Stimulated activated CD8-positive, alpha-beta memory T cell treated with anti-CD3 and anti-CD28 coated beads, Interleukin-4, amount 100 ng/mL, for 1 hour (primary cell): ENCODE measurements at places on chromosomes 1 and 21.

DNA sequence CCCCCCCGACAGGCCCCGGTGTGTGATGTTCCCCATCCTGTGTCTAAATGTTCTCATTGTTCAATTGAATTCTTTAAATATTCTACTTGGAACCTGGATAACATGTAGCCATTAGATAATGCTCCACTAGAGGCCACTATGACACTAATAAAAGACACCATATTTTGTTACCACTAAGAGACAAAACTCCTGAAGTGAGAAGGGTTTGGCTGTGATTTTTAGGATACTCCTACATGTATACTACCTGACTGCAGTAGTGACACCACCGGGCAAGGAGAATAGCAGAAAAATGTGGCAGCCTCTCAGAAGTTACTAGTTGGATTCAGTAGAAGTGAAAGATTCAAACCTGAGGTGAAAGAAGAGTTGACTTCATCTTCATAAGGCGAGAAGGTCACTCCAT lies 36.0 kb downstream of the F5 start:
- DNase-seq, result no peak

DNA sequence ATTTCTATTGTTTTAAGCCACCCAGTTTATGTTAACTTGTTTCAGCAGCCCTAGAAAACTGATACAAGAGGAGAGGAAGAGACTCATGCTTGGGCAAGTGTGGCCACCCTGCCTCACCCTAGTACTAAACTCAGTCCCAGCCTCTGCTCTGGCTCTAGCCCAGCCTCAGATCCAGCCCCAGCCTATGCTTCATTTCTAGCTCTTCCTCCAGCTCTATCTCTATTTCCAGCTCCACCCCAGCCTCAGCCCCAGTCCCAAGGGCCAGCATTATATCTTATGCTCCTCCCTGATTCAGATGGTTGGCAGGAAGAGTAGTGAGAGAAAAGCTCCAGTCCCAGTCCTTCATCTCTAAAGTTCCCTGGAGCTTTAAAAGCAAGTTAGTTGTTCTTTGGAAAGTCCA lies 535.5 kb downstream of the PTPRC start:
- DNase-seq, result no peak

DNA sequence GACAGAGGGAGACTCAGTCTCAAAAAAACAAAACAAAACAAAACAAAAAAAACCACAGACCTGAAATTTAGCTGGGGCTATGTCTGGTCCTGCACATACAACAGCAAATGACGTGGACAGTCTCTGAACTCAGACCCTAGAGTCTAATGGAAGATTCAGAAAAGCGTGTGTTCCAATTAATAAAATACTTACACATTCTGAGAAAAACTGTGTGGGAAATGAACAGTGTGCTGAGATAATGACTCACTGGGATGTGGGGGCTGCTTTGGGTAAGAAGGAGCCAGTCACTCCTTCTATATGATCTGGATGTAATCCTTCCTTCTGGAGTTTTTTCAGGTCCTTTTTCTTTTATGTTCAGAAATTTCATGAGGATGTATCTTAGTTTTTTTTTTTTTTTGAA lies 29.4 kb downstream of the CLDN14 start:
- no peak for DNase-seq

DNA sequence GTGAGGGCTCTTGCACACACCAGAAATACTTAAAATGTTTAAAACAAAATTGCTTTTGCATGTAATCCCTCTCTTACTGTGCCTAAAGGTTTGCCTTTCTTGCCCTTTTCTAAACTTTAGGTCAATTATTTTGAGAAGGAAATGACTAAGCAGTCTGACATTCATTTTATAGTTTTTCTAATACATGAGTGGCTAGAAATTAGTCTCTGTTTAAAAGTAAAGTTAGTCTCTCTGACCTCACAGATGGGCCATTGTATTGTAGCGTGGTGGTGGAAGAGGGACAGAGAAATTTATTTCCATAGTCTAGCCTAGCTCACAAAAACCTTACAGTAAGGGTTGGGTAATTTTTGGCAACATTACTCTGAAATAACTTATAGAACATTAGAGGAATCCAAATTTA lies 3.6 kb upstream of the COL11A1 start:
- no peak for DNase-seq

GRCh38 chr1:182662121-182662890 lies 22.1 kb downstream of the RGS8 start:
- DNase-seq, result no peak

DNA sequence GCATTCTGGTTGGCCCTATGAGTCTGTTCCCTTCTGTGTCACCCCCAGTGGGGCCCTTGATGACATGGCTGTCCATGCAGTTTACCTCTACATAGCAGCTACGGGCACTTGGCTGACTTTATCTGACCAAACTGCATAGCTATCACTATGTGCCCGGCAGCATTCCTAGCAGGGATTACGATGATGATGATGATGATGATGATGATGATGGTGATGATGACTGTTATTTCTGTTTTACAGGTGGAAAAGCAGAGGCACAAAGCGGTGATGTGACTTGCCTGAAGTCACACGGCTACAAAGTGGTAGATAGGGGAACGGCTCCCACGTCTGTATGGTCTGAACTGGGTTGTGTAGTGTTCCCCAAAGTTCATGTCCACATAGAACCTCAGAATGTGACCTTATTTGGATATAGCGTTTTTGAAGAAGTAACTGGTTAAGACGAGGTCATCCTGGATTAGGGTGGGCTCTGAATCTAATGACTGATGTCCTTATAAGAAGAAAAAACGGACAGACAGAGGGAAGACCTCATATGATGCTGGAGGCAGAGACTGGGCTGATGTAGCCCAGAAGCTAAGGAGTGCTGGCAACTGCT lies 57.6 kb downstream of the RUNX1 start:
- no peak for DNase-seq

- DNase-seq, result no peak
Measured at GRCh38 chr21:45499970-45500577, 42.2 kb downstream of the SLC19A1 start.

GRCh38 chr1:112674986-112675727 lies 698 bp downstream of the MOV10 start:
- DNase-seq, result no peak

DNA sequence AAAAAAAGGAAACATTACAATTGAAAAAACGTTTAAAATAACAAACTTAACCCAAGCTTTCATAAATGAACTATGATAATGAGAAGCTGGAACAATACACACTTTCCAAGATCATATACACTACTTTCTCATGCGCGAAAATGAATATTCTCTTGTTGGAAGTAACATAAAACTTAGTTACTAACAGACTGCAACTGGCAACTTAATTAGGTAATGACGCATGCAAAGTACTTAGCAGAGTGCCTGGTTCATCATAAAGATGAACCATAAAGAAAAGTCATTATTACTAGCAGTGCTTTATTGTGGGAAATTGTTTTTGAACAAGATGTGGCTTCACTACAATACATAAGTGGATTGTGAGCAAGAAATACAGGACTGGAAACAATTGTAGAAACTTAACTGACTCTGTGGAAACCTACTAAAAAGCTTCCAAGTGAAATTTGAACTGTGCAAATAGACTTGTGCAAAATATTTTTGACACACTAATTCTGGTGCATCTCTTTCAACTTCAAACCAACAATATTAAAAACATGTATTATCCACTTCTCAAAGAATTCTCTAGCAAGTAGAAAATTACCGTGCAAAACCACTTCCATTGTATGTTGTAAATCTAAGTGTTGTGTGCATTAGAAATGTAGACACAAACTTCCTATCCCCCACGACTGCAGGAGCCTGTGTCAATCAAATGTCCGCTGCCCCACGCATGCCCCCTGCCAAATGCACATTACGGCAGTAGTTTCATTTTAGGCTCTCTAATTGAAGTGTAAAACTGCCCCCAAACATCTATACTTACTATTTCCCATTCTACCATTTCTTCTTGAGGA lies 2.0 kb downstream of the ARHGAP29 start:
- no peak for DNase-seq

DNA sequence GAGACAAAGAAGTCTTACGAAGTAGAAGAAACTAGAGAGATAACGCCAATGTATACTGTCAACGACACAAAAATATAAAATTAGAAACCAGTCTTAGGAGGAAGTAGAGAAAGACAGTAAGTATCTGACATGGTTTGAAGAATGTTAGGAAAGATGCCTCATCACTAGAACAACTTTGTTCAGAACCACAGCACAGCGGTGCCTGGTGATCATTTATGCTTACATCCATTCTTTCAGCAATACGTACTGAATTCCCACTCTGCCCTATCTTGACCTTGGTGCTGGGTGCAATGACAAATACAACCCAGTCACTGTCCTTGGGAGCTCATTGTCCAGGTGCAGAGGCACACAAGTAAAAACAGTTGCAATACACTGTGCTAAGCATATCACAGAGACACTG lies 104.4 kb downstream of the TM2D1 start:
- no peak for DNase-seq

DNA sequence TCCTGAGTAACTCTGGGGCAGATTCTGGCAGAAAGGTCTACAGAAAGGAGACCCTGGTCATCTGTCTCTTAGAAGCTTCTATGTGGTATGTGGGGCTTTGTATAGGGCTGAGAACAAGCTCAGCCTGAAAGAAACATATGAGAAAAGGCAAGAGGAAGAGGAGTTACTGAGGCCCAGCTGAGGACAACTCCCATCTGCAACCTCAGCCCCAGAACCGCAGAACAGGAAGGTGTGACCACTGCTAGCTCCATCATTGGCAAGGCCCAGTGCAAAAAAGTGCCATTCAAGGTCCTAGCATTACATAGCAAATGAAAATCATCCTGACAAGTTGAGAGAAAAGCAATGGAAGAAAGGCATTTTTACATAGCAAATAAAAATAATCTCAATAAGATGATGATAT lies 503.8 kb downstream of the NPHP4 start:
- DNase-seq, result no peak

GRCh38 chr1:172142324-172142723 lies 278.2 kb upstream of the C1orf105 start:
- no peak for DNase-seq

DNA sequence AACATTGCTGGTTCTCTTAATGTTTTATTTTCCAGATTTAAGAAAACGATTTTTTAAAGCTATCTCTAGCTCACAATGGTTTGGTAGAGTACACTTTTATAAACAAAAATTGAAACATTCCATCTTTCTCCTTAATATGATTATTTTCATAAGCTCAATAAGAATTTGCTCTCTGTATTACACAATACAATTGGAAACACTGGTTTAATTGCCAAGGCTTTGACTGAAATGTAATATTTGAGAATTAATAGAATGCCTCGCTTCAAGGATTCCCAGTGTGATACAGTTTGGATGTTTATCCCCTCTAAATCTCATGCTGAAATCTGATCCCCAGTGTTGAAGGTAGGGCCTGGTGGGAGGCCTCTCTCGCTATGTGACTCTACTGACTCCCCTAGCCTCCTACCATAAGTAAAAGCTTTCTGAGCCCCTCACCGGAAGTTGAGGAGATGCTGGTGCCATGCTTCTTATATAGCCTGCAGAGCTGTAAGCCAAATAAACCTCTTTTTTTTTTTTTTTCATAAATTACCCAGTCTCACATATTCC lies 67.4 kb downstream of the DDAH1 start:
- no peak for DNase-seq

DNA sequence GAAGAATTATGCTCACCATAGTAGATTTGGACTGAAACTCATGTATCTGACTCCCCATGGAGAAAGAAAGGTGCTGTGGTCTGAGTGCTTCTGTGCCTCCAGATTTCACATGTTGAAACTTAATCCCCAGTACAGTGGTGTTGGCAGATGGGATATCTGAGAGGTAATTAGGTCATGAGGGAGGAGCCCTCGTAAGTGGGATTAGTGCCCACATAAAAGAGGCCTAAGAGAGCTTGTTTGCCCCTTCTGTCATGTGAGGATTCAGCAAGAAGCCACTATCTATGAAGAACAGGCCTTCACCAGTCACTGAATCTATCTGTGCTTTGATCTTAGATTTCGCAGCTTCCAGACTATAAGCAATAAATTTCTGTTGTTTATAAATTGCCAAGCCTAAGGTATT lies 150.1 kb downstream of the PLPP3 start:
- DNase-seq, result no peak
